Urinary bladder (tissue), 4 donors: ENCODE measurements at places on chromosomes 12 and 14. TPM values are rescaled to one million over a fixed set of nuclear protein-coding genes. Genes with fewer than 3 reads are reported as not detected.

AQP6 gene
- total RNA-seq = 0.26 TPM

GRCh38 chr12:96766232-96766631, 140.8 kb upstream of the NEDD1 start:
- no peak for DNase-seq

GRCh38 chr12:109347589-109347988, at the start of gene MYO1H:
Gene MYO1H, plus strand, starts transcription at chr12:109347900. Its CDS starts 61 bp downstream, at chr12:109347961.
- DNase-seq = no peak

SLC6A13 gene
- 0.53 TPM for total RNA-seq

LRRC43 gene
- not detected for total RNA-seq

- no peak for DNase-seq
Measured at GRCh38 chr12:666766-667308, 3.6 kb upstream of the NINJ2 start.

- DNase-seq = no peak
Measured at GRCh38 chr12:12338527-12339168, 11.4 kb downstream of the MANSC1 start.

KLRC2 gene
- total RNA-seq = 0.37 TPM

IL22 gene
- total RNA-seq = not detected

DNA sequence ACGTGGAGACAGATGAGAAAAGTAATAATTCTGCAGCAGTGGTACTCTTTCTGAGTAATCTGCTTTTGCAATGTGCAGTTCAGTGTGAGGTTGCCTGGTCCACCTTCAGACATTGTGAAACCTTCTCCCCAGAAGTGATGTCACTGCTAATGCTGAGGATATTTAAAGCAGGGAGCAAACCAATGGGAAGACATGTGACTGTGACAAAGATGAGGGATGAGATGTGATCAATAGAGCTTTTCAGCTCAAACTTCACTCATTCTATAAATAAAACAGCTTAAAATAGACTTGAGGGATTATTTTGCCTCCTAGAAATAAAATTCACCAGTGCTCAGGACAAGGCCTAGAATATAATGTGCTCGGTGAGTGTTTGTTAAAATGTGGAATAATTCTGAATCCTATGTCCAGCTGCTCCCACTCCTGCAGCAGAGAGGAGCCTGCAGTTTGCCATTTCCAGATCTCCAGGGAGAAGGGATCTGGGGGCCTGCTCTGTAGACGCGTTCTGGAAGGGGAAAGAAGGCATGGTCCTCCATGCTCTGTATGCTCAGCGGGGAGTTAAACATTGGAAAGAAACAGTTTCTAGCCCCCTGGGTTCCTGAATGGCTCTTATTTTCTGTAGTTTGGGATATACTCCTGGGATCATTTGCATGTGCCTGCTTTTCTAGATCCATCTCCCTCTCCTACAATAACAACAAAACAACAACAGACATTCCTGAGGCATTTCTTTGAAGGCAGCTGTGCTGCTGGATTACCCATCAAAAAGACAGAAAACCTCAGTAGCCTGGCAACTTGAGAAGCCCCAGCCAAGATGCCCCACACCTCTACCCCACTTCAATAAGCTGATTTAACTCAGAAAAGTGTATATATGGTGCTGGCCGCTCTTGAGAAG, 8.9 kb downstream of the SLC7A8 start:
- no peak for DNase-seq

DNA sequence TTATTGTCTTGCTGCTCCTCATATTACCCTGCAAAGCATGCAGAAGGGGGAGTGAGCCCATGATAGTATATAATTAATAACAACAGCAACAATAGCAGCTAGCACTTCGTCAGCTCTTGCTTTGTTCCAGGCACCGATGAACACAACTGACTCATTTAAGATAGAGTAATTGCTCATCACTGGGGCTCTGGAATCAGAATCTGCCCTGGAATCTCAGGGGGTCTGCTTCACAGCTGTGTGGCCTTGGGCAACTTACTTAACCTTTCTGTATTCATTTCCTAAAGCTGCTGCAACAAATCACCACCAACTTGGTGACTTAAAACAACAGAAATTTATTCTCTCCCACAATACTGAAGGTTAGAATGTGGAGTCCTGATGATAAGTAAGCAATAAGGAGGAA, 55.0 kb upstream of the PSMC1 start:
- no peak for DNase-seq

GRCh38 chr12:3572560-3572959, 81.6 kb downstream of the PRMT8 start:
- DNase-seq = no peak

DNA sequence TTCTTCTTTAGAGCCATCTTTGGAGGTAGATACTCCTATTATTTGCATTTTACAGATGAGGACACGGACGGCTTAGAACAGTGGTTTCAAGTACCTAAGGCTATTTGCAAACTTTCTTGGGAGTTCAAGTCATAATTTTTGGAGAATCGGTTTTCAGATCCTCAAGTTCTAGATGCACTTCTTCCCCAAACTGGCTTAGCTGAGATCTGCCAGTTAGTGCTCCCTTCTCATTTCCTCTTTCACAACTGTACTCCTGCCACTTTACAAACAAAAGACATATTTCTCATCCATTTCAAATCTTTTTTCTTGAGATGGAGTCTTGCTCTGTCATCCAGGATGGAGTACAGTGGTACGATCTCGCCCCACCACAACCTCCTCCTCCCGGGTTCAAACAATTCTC, 77.3 kb downstream of the HELB start:
- DNase-seq = no peak

GRCh38 chr14:71952381-71953363, 20.4 kb downstream of the RGS6 start:
- DNase-seq = no peak

TSPAN31 gene
- total RNA-seq = 42.1 TPM

TMEM63C gene
- 0.85 TPM for total RNA-seq

DNA sequence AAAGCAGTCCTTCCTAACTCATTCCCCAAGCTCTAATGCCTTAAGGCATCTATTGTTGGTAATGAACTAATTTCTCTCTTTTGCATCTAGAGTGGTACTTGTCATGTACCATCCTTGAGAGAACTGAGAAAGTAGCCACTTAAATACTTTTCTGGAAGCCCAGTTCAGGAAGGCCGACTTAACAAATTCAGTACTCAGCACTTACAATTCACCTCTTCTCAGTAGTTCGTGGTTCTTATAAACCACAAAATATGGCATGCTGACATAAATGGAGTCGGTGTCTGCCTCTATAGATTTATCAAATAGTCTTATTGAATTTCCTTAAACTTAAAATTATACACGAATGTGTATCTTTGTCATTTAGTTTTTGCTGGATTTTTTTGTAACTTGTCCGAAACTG, 9.4 kb upstream of the COCH start:
- no peak for DNase-seq
